ENCODE measurements at places on chromosomes 6 and 20. TPM values are rescaled to one million over a fixed set of nuclear protein-coding genes. Genes with fewer than 3 reads are reported as not detected.

DNA sequence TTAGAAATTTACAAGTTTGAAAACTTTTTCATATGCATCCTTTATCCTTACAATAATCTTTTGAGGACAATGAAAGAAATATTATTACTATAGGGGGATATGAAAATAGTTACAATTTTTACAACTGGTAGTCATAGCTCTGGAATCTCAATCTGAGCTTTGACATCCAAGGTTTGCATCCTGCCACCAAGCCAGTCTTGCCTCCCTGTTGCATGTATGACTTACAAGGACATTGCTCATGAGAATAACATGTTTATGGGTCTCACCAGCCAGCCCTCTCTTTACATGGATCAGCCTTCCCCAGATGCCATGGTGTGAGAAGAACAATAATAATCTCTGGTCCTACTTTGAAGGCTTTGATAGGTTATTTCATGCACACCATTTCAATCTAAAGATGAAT lies 67.5 kb downstream of the THEMIS start:
- DNase-seq = no peak

DNA sequence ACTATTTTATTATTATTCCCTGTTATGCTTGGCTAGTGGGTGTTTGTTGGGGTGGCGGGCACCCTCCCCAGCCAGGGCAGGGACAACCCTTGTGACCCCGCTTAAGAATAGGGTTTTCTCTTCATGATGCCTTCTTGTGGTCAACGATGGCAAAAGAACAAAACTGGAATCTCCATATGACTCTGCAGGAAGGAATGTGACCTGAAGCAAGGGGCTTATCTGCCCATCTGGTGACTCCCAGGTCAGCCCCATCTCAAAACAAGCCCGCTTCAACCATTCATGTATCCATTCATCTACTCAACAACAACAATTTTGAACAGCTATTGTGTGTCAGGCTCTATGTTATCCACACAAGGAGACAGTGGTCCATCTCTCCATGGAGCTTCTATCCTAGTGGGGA lies 30.9 kb upstream of the TGM6 start:
- peak; percentile 30 for DNase-seq

- DNase-seq = no peak
These were observed 466.9 kb downstream of the CBLN4 start for GRCh38 chr20:55538261-55538908.

ID1 gene
- 23.3 TPM for total RNA-seq

DNA sequence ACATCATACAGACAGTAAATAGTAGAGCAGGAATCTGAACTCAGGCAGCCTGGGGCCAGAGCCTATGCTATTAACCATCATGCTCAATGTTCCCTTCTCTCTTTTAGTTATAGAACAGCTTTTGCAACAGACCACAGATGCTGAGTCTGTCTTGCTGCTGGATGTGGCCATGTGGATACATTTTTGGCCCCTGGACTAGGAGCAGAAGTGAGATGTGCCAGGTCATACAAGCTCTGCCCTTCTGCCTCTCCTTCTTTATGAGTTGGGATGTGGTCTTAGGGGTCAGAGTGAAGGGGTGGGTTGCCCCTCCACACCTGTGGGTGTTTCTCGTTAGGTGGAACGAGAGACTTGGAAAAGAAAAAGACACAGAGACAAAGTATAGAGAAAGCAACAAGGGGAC lies 14.6 kb upstream of the AARS2 start:
- no peak for DNase-seq

- no peak for DNase-seq
These were observed 7.4 kb downstream of the ADAM33 start for GRCh38 chr20:3674447-3674846.

DNA sequence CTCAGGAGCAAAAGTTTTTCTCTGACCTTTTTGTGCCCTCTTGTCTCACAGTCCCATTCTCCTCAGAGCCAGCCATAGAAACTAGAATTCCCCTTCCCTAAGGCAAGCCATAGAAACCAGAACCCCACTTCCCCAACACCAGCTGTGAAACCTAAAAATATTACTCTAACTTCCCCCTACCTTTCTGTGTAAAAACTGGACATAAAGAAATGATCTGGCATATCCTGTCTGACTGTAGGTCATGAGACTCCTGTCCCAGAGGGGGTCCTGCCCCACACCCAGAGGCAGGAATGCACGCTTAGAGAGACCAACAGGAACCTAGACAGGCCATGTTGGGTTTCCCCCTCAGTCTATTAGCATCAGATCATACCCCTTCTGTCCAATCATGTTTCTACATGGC lies 140.6 kb upstream of the SLC22A16 start:
- DNase-seq = no peak

DNA sequence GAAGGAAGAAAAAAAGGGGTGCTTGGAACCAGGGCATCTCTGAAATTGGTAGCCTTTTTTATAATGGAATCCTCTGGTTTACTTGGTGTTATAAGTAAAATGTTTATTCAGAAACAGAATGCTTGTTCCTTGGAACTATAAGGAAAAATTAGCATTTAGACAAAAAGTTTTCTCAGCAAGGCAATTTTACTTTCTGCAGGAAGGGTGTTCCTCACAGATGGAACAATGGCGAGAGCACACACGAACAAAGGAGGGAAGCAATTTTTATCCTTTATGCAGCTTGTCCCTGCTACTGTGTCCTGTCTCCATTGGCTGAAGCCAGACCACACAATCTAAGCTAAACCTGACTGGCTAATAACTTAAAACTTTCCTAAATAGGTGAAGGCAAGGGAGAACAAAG lies 22.7 kb upstream of the FANCE start:
- DNase-seq = no peak

DNA sequence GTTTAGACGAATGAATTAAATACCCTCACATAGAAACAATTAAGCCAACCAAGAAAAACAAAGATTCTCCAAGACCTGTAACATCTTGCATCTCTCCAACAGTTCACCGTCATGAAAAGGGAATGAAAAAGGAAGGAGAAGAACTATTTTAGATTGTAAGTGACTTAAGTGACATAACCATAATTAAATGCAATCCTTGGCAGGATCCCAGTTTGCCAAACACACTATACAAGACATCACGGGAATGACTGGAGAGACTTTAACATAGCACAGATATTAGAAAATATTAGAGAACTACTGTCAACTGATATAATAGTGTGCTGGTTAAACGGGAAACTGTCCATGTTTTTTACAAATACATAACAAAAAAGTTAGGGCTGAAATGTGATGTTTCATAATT lies 22.2 kb downstream of the EPB41L2 start:
- DNase-seq = no peak

GRCh38 chr20:64021124-64021975 lies 14.6 kb upstream of the C20orf204 start:
- DNase-seq = no peak

DNA sequence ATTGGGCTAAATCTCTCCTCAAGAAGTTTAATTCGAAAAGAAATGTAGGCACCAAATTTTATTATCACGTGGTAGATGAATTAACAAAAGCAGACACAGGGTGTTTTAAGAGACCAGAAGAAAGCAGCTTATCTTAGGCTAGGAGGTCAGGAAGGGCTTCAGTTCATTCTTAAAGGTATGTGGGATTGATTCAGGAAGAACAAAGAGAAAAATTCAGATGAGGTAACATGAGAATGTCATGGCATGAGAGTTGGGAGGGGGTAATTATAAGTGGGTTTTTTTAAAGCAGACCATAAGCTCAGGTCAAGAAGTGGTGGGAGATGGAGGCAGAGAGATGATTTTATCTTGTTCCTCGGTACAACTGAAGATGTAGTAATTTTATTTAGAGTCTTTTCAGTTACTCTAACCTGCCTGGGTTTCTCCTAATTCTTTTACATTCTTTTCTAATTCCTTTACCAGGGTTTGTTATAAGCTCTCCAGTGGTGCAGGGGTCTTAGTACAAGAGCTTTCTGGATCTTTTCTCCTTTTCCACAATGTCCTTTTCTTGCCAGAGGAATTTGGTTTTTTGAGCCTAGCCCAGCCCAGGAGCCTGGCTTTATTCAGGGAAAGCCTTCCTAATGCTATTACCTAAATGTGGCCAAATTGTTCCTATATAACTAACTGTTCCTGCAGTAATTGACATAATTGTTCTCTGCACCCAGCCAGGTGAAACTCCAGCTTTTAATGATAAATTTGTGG lies 474.1 kb upstream of the BTBD3 start:
- DNase-seq = no peak

DNA sequence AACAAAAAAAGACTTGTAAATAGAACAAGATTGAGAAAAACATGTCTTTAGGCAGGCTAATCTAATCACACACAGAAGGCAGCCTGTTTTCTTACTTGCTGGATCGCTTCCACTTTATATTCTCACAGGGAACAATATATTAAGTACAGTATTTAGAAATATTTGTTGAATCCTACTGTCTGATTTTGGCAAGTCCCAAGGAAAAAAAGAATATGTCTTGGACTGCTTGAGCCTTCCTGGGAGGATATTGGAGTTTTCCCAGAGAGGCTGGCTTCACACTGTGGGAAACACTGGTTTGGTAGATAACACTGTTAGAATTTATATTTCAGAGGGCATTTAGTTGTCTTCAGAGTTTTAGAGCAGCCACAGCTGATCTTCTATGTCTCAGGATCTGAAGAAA lies 229.7 kb downstream of the PRL start:
- DNase-seq = peak; percentile 13

- no peak for DNase-seq
These were observed 492.0 kb upstream of the NRSN1 start for GRCh38 chr6:23633996-23634395.

DNA sequence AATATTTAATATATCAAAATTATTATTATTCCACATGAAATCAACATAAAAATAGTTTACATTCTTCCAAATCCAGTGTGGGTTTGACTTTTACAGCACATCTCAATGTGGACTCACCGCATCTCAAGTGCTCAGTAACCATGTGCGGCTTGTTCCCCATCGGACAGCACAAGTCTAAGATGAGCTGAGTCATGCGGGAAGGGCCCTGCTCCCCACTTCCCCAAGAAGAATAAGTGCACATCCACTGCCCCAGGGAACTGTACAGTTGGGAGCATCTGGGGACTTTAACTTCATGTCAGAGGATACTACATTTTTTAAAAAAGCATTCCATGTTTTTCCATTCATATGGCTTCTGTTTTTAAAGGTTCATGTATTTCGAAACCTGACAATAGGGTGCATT lies 325.6 kb downstream of the BTBD3 start:
- no peak for DNase-seq

- DNase-seq = no peak
These were observed 77.1 kb upstream of the FLRT3 start for GRCh38 chr20:14414560-14414959.

GRCh38 chr6:156943166-156943565 lies 166.0 kb downstream of the ARID1B start:
- DNase-seq = no peak

BPHL gene
- 75.5 TPM for total RNA-seq

PLEKHG1 gene
- total RNA-seq = 5.5 TPM

- no peak for DNase-seq
These were observed 6.1 kb downstream of the SAMD3 start for GRCh38 chr6:130216620-130217019.

DNA sequence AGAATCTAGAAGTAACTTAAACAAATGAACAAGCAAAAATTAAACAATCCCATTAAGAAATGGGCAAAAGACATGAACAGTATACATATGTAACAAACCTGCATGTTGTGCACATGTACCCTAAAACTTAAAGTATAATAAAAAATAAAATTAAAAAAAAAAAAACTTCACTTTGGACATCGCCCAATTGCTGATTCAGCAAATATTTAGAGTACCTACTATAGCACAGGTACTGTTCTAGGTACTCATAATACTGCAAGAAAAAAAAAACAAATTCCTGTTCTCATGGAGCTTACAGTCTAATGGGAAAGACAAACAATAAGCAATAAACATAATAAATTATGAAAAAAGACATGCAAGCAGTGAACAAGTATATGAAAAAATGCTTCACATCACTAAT lies 501.5 kb upstream of the HS3ST5 start:
- no peak for DNase-seq

- no peak for DNase-seq
These were observed 150.2 kb downstream of the BCKDHB start for GRCh38 chr6:80256691-80257090.

GRCh38 chr6:24313251-24314141 lies 44.4 kb downstream of the DCDC2 start:
- no peak for DNase-seq

CST7 gene
- total RNA-seq = 0.45 TPM

DNA sequence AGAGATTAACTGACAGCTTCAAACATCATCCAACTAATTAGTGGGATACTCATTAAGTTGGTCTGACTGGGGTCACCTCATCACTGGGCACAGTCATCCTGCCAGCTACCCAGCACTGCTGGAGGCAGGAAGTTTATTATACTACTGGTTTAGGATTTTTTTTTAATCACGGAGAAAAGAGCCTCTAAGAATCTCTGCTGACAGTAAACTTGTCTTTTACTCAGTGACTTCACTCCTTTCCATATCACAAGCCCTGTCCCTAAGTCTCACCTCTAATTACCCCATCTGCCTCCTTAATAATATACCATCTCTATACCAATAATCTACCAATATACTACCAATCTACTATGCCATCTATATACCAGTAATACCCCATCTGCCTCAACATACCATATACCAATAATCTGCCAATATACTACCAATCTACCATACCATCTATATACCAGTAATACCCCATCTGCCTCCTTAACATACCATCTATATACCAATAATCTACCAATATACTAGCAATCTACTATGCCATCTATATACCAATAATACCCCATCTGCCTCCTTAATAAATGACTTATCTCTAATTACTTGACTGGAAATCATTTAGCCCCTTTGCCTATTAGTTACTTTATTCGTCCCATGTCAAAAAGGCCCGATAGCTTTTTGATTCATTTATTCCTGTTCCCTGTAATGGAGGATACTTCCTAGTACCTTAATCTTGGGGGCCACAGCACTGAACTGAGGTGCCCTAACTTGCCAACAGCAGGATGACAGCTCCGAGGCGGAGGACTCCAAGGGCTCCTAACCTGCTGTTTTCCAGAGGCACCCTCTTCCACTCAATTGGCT lies 5.0 kb downstream of the ATP5F1E start:
- no peak for DNase-seq

BHLHE23 gene
- not detected for total RNA-seq

PLG gene
- total RNA-seq = not detected

GRCh38 chr20:8043687-8044282 lies 24.2 kb upstream of the TMX4 start:
- DNase-seq = peak; percentile 79

- DNase-seq = no peak
These were observed 24.0 kb downstream of the PBOV1 start for GRCh38 chr6:138194287-138194686.

MROH8 gene
- total RNA-seq = 8.2 TPM

DNA sequence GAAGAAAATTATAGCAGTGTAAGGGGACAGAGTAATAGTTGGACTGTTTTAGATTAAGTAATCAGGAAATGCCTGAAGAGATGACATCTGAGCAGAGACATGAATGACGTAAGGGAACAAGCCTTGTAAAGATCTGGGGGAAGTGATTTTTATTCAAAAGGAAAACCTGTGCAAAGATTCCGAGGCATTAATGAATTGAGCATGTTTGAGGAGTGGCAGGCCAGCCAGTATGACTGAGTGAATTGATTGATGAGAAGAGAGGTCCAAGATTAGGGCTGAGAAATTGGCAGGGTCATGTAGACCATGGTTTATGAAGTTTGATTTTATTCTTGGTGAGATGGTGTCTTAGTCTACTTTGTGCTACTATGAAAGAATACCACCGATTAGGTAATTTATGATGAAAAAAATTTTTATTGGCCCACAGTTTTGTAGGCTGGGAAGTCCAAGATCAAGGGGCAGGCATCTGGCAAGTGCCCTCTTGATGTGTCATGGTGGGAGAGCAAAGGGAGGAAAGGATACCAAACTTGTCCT lies 95.1 kb downstream of the LIN28B start:
- DNase-seq = no peak

LHFPL5 gene
- not detected for total RNA-seq

GRCh38 chr6:87950614-87951013 lies 97.0 kb upstream of the SPACA1 start:
- DNase-seq = no peak

C4A gene
- total RNA-seq = 1.6 TPM

All from SK-MEL-5 (cell line).